ENCODE measurements at places on chromosomes 3 and 15.

DNA sequence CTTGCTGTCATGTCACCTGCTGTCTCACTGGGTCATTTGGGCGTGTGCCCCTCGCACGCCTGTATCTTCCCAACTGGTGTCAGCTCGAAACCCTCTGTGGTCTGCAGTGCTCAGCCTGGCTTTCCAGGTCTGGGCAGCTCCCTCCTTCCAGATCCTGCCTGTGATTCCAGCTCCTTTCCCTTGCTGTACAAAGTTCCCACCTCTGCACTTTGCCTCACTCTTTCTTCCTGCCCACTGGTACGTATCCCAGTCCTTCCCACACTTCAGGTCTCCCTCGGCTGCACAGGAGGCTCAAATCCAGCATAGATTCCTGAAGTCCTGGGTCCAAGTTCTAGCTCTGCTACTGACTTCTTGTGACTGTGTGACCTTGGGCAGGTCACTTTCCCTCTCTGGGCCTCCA, 2.1 kb upstream of the PAQR5 start:
- no peak for DNase-seq

DNA sequence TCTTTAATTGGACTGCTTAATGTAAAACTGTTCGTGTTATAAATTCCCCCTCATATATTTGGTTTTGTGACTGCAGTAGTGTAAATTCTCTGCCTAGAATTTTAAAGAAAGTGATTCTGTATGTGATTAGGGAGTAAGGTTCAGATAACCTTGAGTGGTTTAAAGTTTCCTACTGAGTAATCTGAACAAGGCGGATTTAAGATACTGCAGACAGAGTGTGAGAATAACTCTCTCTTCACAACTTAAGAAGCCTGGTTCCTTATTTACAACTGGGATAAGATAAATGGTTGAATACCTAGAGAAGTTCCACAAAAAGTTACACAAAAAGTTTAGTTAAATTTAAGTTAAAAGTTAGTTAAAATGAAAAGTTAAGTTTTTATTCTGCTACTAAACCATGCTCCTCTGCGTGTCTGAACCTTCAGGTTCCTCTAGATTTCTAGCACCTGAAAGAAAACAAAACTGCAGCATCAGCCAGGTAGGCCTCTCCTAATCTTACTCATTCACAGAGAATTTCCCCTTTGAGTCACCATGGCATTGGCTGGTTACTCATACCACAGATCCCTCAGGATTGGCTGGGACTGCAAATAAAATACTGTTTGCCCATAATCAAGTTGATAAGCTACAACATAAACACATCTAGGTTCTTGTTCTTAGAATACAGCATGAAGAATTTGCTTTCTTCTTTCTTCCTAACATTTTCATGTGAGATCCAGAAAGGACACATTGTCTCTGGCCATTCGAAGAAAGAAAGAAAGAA, at the start of gene ARL14:
Gene ARL14 (plus strand): TSS at position 614 of the 757 bp plus-strand sequence. CDS start 187 bp downstream, outside the sequence.
- DNase-seq: no peak

DNA sequence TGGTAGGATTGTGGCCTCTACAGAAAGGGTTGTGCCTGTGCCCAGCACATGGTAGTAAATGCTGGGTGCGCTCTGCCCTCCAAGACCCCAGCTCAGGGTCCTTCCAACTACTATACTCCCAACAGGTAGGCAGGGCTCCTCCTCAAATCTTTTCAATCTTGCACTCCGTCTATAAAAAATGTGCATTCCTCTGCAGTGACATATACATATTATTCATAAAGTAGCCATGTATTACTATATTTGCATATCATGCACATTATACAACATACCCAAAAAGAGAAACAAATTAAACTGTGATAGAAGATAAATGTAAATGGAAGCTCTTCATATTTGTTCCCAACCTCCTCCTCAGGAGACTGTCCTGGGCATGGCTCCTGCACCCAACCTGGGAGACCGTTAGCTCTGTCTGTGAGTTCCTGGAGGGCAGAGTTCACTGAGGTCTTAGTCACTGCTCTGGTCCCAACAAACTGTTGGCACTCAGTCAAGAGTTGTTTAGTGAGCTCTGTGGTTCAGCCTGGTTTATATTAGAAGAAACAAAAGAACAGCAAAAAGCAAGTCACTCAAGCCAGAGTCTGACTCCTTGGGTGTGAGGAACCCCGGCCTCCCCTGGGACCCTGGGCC, 47.7 kb upstream of the GRIP2 start:
- no peak for DNase-seq

DNA sequence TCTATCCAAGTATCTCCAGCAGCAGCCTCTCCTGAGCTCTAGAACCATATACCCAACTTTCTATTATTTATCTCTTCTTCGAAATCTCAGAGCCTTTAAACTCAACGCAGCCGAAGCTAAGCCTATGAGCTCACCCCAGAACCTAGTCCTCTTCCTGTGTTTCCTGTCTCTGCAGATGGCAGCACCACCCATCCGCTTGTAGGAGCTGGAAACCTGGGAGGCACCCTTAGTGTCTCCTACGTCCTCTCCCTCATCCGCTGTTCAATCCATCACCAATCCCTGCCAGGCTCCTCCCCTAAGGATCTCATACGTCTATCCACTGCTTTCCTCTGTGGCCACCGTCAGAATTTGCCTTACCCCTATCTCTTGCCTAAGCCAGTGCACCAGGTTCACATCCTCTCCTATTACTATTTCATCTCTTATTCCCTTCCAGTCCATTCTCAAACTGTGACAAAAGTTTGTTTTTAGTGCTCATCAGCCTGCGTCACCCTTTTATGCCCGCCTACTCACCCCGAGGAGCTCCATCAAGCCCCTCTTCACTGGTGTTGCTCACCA, 9.6 kb downstream of the VGLL4 start:
- DNase-seq: no peak

DNA sequence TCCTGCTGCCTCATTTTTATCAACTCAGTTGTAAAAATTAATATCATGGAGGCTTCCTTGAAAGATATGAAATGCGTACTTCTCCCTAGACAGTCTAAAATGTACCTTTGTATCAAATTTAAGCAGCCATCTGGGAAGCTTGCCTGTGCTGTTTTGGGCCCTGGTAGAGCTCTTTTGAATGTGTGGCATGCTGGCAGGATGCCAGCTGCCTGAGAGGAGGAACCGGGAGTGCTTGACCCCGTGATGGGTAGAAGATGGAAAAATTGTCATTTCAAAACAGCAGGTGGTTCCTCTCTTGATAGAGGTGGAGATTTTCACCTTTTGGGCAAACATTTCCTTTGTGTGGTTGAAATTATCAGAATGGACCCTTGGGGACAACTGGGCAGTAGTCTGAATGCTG, 245.3 kb downstream of the RPLP1 start:
- DNase-seq: no peak

DNA sequence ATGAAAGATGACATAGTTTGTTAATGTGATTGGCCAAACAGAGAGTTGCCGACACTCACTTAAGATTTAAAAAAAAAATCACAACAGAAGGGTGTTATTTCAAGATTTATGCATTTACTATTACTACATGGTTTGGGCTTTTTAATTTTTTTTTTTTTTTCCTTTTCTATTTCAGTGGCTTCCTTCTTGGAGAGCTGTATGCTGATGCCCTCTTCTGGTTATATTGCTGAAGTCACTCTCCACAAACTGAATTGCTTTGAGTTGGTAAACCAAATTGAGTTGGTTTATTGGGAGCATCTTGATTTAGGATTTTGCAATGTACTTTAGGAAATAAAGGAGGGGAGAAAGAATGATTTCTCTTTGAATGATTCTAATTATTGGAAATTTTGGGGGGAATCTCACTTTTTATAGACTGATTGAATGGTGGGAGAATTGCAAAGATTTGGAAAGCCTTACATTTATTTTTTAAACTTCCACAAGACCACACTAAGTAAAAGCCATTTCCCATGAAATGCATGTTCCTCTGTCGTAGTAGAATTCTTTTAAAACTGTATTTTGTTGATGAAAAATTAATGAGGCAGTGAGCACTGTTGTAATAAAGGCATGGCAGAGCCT, 186.6 kb upstream of the FEZF2 start:
- DNase-seq: no peak

- DNase-seq: no peak
These were observed 96.0 kb upstream of the FAM174B start for GRCh38 chr15:92751528-92751927.

DNA sequence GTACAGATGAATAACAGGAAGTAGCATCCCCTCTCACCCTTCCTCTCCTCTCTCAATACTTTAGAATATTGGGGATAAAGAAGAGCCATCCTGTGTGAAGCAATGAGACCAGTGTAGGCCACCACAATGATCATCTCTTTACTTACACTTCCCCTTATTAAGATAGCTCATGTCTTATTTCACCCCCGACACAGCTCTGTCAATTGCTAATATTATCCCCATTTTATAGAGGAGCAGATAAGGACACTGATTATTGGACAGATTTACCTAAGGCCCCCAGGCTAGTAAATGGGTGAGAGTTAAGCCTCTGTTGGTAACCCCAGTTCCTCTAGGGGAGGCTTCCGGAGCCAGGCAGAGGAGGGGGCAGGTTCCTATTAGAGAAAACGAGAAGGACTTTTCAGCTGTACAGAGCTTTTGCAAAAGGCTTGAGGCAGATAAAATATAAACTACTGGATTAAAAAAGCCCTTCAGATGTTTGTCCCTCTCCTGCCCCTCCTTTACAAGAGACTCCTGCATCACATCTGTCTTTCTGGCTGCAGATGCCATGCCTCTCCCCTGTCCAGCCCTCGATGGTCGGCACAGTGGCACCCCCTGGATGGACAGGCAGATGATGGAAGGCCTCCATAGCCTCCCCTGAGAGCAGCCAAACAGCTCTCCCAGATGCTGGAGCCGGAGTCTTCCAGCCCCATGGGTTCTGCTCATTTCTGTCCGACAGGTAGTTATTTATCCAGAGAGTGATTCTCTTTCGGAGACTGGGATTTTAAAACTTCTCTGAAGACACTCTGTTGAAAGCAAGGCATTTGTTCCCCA, 49.4 kb upstream of the LCTL start:
- no peak for DNase-seq

DNA sequence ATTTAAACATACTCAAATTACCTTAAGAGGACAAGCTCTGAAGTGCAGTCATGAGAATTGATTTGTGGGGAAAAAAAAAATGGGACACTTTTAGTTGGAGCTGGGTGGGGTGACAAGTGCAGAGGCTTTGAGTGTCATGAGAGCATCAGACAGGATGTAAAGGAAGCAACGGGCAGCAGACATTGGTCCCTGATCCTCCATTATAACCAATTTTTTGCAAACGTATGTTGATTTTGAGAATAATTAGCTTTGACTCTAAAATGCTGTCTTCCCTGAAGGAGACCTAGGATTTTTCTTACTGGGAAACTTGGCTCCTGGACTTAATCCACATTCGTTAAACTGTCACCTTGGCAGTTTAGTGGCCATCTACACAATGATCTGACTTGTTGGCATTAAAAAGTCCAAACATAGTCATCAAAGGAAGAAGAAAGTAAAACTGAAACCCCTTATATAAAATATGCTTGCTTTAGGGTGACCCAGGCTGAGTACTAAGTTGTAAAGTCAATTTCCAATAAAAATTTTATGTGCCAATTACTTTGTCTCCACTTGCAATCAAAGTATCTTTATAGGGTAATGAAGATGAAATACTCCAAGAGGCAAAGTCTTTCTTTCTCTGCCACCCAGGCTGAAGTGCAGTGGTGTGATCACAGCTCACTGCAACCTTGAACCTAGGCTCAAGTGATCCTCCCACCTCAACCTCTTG, 45.6 kb downstream of the BCL2L10 start:
- DNase-seq: no peak
